NCI-H748 treated with DMSO at 0.1 percent for 48 hours (cell line): ENCODE measurements at places on chromosomes 2 and 18.

- no peak for DNase-seq
Measured at GRCh38 chr2:239152239-239152915, 248.4 kb downstream of the HDAC4 start.

DNA sequence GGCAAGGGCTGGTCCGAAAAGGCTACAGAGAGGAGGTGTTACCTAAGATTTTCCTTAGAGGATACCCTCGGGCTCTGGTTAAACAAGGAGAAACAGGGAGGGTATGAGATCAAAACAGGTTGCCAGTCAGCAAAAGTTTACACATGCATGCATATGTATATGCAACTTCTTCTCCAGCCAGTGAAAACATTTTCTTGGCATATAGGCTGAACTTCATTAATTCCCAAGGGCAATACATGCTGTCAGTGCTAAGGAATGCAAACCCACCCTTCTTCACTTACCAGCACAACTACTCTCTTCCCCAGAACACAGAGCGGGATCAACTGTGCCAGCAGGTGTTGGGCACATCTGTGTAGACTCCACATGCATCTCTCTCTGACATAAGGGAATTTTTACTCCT, 176.0 kb downstream of the GFPT1 start:
- no peak for DNase-seq

- no peak for DNase-seq
Measured at GRCh38 chr2:32926708-32927084, 20.1 kb upstream of the LTBP1 start.

- peak; percentile 69 for DNase-seq
Measured at GRCh38 chr2:150129921-150130575, 357.4 kb downstream of the RND3 start.

- no peak for DNase-seq
Measured at GRCh38 chr18:31643003-31643402, 41.4 kb downstream of the B4GALT6 start.

DNA sequence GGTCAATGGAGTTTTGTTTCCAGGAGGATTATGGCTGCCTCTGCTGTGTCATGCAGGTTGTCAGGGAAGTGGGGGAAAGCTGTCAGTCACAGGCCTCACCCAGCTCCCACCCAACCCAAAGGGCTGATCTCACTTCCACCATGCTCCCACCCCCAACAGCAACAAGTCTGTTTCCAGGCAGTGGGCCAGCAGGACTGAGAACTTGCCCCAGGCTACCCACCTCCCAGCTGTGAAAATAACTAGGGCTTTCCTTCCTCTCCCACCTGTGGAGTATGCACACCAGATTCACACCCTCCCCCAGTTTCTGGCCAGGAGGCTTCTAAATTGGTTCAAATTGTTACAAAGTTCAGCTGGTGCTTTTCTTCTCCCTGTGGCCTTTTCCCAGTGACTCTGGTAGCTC, 95.6 kb upstream of the ACVR1 start:
- no peak for DNase-seq

DNA sequence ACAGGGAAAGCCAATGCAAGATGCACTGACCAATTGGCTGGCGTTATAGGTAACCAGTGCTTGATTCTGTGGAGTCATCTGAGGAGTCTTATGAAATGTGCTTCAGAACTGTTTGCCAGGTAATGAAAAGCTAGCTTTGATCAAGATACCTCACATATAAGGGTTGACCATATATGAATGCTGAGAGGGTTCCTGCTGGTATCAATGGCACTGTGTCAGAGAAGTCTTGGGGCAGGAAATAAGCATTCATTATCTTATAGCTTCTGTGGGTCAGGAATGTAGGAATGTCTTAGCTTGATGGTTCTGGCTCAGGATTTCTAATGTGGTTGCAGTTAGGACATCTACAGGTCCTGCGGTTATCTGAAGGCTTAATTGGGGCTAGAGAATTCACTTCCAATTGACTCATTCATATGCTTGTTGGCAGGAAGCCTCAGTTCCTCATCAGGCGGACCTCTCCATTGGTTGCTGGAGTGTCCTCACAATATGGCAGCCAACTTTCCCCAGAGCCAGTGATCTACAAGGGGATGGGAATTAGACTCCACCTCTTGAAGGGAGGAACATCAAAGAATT, 22.1 kb upstream of the TCF7L1 start:
- no peak for DNase-seq

- DNase-seq, result no peak
Measured at GRCh38 chr2:13923823-13924222, 708.7 kb upstream of the LRATD1 start.

DNA sequence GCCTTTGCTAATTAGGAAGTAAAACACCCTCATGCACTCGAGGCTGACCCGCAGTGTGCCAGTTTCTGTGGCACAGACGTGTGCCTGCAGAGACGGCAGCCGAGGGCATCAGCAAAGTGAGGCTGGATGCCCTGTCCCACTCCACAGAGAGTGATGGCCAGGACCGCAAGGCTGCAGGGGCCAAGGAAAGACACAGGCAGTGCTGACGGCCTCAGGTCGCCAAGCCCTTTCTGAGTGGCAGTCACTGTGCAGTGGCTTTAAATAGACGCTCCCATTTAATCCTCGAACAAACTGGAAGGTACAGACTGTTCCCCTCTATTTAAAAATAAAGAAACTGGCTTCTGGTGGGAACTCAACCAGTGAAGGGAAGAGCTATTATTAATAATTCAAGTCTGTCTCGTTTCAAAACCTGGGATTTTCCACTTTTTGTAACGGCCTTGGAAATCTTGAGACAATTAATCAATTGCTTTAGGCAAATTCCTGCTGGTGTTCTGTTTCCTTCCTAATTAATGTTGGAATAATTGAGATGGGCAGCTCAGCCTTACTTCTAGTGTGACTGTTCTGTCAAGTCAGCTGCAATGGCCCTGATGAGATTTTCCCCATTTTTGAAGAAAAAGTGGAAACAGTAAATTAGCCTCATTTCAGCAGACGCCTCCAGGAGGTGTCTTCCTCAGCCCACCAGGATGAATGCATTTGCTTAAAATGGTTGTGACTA, 644.6 kb upstream of the RAB6C start:
- DNase-seq, result no peak

GRCh38 chr2:132692816-132693215, 22.8 kb upstream of the LYPD1 start:
- no peak for DNase-seq

DNA sequence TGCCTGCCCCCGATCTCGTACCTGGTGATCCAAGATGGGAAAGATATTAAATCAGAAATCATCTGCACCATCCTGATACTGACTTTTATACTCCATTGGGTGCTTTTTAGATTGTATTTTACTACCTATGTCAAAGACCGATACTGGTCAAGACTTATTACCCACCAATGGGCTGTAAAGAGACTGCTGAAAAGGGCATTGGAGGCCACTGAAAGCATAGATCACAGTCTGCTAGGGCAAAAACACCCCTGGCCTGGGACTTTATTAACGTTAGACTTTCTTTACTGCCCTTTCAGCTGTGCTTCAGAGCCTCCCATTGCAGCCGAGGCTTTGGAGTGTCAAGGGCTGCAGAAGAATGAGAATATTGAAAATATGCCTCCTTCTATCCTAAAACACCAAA, 472.8 kb upstream of the DDX18 start:
- no peak for DNase-seq

- no peak for DNase-seq
Measured at GRCh38 chr2:191670076-191670475, 7.9 kb upstream of the NABP1 start.

- DNase-seq, result no peak
Measured at GRCh38 chr2:37857575-37858399, 67.3 kb upstream of the RMDN2 start.

GRCh38 chr2:227473806-227474205, 1.9 kb downstream of the AGFG1 start:
- no peak for DNase-seq

- DNase-seq, result no peak
Measured at GRCh38 chr2:216858312-216858711, 1.6 kb downstream of the TNP1 start.

GRCh38 chr18:69961718-69962117, 14.0 kb upstream of the CD226 start:
- no peak for DNase-seq

DNA sequence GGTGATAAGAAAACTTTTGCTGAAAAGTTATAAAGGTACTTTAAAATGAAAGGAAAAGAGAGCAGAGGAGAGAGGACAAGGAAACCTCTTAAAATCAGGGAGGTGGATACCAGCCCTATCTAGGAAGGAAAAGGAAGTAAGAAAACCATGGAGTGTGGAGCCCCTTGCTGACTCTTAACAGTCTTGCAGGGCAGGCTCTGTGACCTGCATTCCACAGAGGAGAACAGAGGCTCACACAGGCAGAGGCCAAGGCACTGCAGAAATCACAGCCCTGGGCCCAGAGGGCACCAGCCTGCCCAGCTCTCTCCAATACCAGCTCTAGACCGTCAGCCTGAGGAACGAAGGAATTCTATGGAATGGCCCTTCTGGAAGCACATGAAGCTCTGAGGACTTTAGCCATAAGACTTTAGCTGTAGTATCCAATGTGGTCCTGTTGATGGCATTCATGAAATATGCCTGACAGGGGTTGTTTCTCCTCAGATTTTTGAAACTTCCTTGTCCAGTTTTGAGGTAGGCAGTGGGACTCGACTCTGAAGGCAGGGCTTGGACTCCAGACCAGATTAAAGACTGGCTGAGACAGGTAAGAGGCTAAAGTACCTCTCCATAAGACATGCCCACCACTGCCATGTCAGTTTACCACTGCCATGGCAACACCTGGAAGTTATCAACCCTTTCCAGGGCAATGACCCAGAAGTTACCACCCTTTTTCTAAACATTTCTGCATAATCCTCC, 216.3 kb downstream of the ANAPC1 start:
- DNase-seq, result no peak

DNA sequence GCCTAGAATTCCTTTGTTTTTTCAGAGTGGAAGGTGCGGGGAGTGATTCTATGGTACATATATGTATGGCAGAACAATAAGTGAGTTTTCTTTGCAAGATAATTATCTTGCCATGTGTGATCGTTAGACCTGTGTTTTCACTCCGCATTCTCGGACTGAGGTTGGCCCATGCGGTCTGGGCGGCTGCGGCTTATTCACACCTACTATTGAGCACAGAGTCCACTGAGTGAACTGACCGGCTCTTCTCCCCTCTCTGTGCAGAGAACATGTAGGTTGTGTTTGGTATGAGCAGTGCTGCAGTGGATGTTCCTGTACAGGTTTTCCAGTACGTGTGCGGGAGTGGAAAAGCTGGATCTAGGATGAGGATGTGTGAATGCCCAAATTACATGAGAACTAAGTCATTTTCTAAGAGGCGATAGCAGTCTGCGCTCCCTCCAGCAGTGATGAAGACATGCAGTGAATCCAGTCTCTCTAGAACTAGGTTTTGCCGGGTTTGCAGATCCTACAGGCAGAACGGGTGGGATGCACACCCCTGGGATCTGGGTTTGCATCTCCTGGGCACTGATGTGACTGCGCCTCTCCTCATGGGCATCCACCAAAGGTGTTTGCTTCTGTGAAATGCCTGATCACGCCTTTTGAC, 27.1 kb downstream of the MTERF4 start:
- DNase-seq, result no peak

DNA sequence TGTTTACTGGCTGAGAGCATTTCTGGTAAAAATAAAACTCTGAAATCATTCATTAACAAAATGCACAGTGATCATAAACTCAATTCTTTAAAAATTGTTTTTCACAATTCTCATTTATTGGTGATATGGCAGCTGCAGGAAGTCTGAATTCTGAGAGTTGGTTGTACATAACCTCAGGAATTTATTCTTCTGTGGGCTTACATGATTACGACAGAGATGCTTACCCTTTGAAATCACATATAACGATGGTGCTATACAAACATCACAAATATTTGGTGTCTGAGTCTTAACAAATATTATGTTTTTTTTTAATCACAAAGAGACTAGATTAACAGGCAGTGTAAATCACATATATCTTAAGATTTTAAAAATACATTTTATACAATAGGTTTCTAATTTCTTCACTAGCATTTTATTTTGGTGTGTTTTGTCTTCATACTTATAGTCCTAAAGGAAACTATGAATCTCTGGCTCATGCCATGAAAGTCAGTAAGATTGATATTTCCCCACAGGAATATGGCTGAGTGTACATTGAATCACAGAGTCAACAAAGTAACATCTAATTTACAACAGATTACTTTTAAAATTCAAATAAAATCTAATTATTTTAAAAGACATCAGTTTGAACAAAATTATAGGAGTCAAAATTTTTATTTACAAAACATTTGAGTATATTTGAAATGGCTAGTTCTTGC, 318.8 kb upstream of the THUMPD2 start:
- DNase-seq, result no peak

- no peak for DNase-seq
Measured at GRCh38 chr2:18719978-18720775, 130.8 kb upstream of the NT5C1B start.

GRCh38 chr2:232789082-232789481, 12.7 kb upstream of the KCNJ13 start:
- no peak for DNase-seq

- no peak for DNase-seq
Measured at GRCh38 chr2:143473216-143473615, 344.0 kb downstream of the ARHGAP15 start.

- DNase-seq, result no peak
Measured at GRCh38 chr18:50686409-50686808, 126.5 kb downstream of the MAPK4 start.

DNA sequence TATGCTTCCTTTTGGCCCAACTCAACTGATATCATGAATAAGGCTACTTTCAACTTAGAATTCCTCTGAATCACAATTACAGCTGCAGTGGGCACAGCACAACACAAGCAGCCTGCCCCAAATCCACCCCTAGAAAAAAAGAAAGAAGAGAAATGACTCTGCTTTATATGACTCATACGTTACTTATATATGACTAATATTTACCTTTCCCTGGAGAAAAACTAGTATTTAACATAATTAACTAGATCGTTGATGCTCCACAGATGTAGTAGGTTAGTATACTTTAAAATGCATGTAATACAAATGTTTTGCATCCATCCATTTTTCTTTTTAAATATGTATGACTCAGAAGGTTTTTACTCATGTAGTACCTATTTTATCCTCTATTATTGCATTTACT, 133.3 kb upstream of the UNC80 start:
- DNase-seq, result no peak

DNA sequence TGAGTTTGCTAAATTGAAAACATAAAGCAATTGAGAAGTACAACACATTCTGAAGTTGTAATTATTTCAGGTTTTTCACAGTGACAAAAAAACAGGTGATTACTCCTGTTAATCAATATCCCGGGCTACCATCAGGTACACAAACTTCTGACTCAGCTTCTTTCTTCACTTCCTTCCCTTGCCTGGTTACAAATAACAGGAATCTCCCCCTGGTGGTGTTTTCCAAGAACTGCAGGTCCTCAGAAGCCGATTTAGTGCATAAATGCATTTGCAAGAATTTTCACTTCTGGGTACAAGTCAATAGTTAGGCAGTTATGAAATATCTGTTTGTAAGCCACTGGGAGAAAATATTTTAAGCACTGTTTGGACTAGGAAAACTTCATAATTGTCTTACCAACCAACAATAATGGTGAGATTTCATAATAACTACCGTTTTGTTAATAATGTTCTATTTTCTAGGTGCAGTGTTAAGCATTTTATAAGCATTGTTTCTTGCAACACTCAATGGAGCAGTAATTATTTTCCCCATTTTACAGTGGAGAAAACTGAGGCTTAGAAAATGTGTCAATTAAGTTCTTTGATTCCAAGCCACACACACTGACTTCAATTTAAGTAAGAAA, 12.4 kb upstream of the GMCL1 start:
- peak; percentile 63 for DNase-seq
